ENCODE measurements at places on chromosomes 4 and X.

GRCh38 chr4:148790691-148791090, 348.5 kb upstream of the NR3C2 start:
- DNase-seq: no peak

- DNase-seq: no peak
These were observed 17.6 kb upstream of the LDB2 start for GRCh38 chr4:16916031-16916430.

DNA sequence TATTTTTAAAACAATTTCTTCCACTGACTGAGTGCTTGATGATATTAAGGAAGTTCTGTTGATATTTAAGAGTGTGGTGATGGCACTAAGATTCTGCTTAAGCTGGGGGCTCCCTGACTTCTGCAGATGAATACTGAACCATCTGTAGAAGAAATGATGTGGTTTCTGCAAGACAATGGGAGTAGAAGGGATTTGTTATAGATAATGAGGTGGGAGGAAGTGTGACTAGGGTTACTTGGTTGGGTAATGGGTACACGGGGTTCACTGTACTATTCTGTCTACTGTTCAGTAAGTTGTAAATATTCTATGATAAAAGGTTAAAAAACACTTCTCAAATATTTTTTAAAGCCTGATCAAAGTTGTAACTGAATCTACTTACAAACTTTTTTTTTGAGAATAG, 60.9 kb upstream of the TXK start:
- no peak for DNase-seq

GRCh38 chr4:6655924-6656323, 15.4 kb downstream of the MRFAP1 start:
- DNase-seq: no peak

DNA sequence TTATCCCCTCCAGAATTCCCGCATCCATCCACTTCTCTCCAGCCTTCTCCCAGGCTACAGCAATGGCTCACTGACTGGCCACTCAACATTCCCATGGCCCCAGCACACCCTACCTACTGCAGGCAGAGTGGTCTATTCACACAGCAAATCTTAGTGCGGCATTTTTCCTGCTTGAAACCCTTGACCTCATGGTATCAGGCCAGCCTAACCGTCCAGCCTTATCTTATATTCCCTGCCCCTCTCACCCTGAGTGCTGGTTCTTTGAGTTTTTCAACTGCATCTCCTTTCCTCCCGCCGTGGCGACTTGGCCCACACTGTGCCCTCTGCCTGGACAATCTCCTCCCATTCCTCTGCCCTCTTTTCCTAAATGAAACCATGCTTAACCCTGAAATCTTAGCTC, 10.0 kb upstream of the S100G start:
- no peak for DNase-seq

DNA sequence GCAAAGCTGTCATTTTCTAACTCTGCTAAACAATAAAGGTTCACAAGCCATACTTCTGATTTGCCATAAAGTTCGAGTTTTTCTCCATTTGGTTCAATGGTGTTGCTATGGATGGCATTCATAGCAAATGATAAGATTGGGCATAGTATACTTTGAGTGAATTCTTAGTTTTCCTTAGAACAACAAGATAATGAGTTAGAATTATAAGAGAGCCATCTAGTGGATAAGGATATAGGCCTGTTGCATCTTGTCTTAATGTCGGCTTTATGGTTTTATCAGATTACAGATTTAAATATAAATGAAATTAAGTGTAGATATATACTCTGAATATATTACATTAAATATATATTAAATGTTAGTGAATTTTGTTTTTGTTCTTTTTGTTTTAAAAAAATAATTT, 644.6 kb downstream of the IL1RAPL1 start:
- no peak for DNase-seq

GRCh38 chr4:159498446-159499115, 395.7 kb downstream of the RAPGEF2 start:
- DNase-seq: no peak

- DNase-seq: no peak
These were observed 41.1 kb downstream of the REELD1 start for GRCh38 chr4:146255463-146255862.

Data from right hindlimb (tissue), 1 donor.